Left forelimb (tissue), 1 donor: ENCODE measurements at places on chromosomes 2 and 18.
A peak's percentile ranks its signal among the peaks of the same experiment; 100 is the strongest.

DNA sequence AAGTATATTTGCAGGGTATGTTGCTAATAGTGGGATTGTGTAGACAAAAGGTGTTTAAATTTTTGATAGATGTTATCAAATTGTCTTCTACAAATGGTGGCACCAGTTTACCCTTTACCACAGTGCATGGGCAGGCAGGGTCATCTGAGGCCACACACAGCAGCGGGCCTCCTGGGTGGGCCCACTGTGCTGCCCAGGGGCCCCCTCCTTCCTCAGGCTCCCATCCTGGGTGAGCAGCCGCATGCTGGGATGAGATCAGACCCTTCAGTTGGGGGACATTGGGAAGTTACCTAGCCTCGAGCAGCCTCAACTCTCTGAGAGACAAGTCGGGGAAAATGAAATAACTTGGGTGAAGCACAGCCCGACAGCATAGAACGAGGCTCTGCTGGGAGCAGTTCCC lies 9.7 kb downstream of the MYO7B start:
- DNase-seq, result no peak

DNA sequence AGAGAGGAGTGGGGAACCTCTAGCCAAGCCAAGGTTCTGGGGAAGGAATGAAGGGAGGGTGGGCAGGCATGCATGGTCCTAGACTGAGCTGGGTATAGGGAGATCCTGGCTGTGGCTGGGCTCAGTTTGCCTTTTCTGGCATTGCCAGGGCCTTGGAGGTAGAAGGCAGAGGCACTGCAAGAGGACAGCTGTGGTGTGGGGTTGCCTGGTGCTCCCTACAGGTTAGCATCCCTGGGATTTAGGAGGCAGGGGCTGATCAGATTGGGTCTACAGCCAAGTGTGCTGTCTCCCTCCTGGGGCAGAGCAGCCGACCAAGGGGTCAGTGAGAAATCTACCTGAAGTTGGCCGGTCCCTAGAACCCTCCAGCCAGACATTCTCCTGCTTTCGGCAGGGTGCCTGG lies 15.9 kb downstream of the ABCG8 start:
- peak; percentile 5 for DNase-seq

- no peak for DNase-seq
Observed at GRCh38 chr18:10563886-10564285, 38.1 kb downstream of the NAPG start.

DNA sequence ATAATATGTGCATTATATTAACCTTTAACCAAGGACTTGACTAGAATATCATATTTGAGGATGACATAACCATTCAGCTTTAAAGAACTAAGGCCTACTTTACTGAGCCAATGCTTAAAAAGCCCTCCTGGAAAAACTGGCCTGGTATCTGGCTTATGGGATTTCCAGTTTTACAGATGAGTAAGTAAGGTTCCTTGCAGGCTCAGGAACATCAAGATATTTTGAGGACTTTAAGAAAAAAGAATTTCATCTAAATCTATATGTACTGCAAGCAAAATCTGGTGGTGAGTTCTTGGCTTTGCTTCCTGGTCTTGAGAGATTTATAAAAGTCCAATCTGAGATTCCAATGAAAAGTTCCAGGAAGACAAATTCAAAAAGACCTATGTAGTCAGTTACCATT lies 417.0 kb upstream of the NRXN1 start:
- DNase-seq, result no peak

DNA sequence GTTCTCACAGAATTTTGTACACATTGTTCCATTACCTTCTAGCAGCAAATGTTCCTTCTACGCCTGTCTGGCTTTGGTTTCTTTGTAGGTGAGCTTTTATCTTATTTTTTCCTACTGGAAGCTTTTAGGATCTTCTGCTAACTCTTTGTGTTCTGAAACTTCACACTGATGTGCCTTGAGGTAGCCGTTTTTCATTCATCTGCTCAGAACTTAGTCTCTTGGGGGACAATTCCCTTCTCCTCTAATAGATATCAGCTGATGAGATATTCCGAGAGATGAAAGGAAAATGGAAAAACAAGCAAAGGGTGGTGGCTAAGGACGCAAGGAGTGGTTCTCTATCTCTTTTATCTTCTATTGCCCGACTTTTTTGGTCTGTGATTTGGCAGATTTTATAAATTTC lies 27.8 kb upstream of the LPIN1 start:
- no peak for DNase-seq
